ENCODE measurements at places on chromosomes 16 and 17. TPM values are rescaled to one million over a fixed set of nuclear protein-coding genes. Genes with fewer than 3 reads are reported as not detected.

DNA sequence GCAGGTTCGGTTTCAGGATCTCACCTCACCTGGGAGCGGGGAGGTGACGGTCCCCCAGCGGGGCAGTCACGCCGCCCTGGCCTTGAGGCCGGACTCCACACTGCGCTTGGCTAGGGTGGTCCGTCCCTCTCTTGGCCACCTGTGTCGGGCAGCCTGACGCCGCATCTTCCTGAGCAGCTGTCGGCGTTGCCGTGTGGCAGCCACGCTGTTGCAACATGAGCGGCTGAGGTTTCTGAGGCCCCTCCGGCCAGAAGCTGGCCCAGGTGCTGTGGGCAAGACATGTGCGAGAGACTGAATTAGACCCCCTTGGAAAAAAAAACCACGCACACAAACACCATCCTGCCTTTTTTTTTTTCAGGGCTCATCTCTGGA is 49.2 kb downstream of the IRF8 start:
- no peak for DNase-seq

- DNase-seq = no peak
These were observed 268.8 kb downstream of the SNX29 start for GRCh38 chr16:12245088-12245920.

DNA sequence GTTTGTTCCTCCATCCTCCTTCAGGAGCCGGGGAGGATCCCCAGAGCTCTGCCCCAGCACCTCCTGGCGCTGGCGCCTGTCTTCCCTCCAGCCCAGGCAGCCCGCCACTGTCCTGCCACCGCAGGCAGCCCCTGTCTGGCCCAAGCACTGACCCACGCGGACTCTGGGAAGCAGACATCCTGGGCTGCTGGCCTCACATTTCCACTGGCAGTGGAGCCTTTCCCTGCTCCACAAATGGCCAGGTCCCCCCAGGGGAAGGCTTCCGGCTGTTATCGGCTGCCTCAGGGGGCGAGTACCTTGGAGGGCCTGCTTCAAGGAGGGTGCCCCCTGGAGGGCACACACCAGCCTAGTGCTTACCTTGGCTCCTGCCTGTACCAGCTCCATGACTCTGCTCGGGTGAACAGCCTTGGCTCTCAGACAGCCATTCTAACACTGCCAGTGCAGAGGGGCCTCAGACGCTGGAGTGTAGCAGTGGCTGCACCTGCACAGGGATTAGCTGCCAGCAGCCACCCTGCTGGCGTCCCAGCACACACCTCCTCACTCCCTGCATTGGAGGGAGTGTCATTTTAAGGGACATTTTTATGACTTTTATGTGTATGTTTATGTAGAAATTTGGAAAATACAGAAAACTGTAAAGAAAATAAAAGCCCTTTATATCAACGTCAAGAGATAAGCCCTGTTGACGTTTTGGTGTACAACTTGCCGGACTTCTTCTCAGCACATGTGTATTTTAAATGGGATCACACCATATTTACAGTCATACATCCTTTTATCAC is 21.0 kb downstream of the ACE start:
- no peak for DNase-seq

DNA sequence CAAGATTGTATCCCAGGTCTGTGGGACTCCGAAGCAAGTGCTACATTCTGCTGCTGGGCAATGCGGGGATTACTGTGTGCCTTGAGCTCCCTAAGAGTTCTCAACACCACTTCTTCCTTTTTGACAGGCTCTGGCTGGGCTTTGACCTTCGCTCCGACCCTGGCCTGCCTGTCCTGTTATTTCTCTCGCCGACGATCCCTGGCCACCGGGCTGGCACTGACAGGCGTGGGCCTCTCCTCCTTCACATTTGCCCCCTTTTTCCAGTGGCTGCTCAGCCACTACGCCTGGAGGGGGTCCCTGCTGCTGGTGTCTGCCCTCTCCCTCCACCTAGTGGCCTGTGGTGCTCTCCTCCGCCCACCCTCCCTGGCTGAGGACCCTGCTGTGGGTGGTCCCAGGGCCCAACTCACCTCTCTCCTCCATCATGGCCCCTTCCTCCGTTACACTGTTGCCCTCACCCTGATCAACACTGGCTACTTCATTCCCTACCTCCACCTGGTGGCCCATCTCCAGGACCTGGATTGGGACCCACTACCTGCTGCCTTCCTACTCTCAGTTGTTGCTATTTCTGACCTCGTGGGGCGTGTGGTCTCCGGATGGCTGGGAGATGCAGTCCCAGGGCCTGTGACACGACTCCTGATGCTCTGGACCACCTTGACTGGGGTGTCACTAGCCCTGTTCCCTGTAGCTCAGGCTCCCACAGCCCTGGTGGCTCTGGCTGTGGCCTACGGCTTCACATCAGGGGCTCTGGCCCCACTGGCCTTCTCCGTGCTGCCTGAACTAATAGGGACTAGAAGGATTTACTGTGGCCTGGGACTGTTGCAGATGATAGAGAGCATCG is 2.4 kb downstream of the SLC16A13 start:
- DNase-seq = no peak

DNA sequence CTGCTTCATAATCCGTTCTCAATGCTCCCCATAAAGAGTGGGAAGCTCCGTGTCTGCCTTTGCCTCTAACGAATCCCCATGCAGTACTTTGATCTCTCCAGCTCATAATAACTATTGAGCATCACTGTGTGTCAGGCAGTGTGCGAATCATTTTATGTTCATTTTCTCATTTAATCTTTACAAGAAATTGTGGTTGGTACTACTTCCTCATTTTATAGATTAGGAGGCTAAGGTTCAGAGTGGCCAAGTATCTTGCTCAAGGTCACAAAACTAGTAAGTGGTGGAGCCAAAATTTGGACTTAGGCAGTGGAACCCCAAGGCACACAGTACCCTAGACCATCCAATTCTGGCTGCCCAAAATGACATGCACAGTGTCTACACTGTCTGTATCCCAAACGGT is 44.8 kb downstream of the ABCC12 start:
- no peak for DNase-seq

DNA sequence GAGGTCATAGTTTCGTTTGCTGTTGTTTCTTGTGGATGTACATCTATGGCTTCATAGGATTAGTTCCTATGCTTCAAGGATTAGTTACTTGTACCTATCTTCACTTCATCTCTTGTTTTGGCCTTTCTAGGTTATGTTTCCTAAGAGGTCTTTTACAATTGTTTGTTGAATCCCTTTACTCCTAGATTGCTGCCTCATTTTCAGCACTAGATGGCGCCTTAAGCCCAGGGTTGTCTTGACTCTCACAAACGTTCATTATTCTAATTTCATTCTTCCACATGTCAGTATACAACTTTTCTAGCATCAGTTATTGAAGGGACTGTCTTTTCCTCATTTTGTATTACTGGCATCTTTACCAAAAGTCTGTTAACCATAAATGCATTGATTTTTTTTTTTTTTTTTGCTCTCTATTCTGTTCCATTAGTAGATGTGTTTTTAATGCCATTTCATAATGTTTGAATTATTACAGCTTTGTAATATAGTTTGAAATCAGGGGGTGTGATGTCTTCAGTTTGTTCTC is 45.0 kb upstream of the NACA2 start:
- DNase-seq = peak; percentile 69

DNA sequence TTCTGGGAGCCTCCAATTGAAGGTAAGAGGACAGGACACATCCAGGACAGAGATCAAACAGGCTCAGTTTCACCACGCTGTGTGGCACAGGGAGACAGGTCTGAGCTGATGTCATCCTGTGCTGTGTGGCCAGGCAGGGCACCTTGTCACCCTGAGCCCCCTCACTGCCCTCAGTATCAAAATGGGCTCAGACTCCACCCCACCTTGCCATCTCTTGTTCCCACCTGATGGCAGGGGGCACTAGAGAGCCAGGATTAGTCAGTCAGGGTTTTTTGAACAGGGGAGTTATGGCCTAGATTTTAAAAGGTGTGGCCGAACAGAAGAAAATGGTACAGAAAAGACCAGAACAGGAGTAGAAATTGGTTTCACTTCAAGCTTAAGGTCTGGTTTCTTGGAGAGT is 2.6 kb downstream of the KAT2A start:
- peak; percentile 34 for DNase-seq

GRCh38 chr16:88977812-88978607 is 1.0 kb upstream of the CBFA2T3 start:
- no peak for DNase-seq

DNA sequence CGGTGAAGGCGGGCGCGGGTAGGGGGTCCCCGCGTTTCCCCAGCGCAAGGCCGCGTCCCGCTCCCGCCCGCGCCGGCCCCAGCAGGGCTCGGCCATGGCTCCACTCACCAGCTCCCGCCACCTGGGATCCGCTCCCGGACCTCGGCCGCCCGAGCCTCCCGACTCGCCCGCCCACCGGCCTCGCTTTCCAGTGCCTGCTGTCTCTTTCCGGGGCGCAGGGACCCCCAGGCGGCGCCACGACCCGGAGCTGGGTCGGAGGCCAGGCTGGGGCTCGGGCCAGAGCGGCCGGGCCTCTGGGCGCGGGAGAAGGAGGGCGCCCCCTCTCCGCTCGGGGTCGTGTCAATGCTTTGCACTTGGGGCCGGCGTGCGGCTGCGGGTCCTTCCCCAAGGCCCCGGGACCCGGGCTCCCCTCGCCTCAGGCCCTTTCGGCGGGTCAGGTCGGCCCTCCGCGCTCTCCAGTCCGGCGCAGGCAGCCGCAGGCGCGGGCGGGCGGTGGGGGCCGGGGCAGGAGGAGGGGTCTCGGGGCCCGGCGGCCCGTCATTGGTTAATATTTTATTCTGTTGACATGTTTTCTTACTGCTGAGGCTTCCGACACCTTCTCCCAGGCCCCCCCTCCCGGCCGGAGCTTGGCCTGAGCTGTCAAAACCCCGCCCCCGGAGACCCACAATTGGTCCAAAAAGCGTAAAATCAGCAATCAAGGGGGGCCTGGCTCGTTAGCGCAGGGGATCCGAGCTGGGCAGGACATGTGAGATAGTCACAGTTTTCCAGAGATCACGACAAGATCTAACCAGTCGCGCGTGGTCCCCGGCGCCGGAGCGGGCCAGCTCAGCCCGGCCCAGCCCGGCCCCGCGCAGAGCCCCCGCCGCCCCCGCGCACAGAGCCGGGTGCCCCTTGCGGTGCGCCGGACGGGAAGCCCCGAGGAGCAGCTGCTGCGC is at the start of gene TBX2:
Gene TBX2, plus strand, starts transcription at position 713 of the 935 bp plus-strand sequence. CDS start 334 bp downstream, outside the sequence.
- DNase-seq = no peak

- DNase-seq = peak; percentile 86
These were observed 13.3 kb upstream of the C1QL1 start for GRCh38 chr17:44981221-44981968.

DNA sequence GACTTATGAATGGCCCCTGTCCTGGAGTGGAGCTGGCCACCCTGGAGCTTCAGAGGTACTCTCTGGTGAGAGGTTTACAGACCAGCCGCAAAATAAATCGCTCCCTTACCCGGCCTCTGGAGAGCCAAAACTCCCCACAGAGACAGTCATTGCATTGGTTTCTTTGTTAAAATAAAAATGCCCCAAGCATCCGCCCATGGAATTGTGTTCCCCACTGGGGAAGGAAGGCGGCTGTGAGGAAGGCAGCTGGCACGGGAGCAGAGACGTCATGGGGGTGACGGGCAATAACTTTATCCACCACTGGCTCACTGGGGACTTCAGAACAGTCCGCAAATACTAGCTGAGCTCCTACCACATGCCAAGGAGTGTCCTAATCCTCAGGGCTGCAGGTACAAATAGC is 266.2 kb upstream of the FOXF1 start:
- DNase-seq = no peak

DNA sequence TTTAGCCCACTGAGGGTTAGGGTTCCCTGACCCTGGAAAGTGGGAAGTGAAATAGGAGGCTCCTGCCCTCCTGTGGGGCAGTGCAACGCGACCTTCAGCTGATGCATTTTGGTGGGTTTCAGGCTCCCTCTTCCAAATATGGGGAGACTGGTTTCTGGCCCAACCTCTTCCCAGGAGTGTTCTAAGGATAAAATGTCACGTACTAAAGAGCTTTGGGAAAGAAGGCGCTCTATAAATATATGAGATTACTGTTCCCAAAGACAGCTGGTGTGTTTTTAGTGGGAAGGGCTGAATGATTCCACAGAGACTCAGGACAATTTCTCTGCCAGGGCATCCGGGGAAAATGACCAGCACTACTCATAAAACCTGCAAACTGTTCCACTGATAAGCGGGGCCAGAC is 9.8 kb downstream of the SLC35B1 start:
- no peak for DNase-seq

GRCh38 chr16:22320572-22321339 is 23.5 kb downstream of the POLR3E start:
- DNase-seq = peak; percentile 79

DNA sequence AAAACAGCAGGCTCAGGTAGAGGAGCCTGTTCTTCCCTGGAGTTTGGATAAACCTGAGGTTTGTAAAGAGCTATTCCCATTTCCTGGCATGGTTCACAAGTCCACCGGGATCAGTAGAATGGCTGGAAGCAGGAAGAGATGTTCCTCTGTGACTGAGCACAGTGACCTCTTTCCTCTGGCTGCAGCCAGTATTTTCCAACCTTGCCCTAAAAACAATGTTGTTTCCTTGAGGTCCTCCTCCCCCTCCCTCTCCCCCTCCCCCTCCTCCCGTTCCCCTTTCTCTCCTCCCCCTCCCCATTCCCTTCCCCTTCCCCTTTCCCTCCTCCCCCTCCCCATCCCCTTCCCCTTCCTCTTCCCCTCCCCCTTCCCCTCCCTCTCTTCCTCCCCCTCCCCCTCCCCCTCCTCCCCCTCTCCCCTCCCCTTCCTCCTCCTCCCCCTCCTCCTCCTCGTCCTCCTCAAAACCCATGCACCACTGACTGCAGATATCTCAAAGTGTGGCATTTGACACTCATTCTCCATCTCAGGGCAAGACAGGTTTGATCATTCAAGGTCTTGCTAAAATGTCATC is 58.9 kb upstream of the MON1B start:
- no peak for DNase-seq

- no peak for DNase-seq
These were observed 55.9 kb upstream of the MGAT5B start for GRCh38 chr17:76812263-76812662.

DNA sequence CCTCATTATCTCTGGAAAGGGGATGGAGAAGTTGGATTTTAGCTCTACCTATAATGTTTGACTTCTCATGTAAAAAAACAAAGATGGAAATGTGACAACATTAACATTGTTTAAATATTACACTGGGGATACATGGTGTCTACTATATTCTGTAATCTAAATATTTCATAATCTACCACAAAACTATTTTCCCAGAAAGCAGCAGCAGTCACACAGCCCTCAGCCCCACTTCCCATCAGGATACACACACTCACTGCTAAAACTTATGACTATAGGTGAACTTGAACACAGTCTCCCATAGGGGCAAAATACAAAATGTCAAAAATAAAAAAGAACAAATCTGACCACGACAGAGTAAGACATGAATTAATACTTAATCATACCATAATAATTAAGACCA is 95.7 kb downstream of the KANSL1 start:
- no peak for DNase-seq

GRCh38 chr16:71492786-71493185 is 3.7 kb upstream of the ZNF19 start:
- no peak for DNase-seq

PPM1E gene
- 0.01 TPM for polyA plus RNA-seq

CNTD1 gene
- polyA plus RNA-seq = not detected

SP6 gene
- polyA plus RNA-seq = 0.13 TPM

GINS2 gene
- 7.9 TPM for polyA plus RNA-seq

SOX8 gene
- 0.52 TPM for polyA plus RNA-seq

TP53TG3 gene
- not detected for polyA plus RNA-seq

TOM1L1 gene
- polyA plus RNA-seq = 0.44 TPM

MAP2K3 gene
- 15.3 TPM for polyA plus RNA-seq

GAST gene
- not detected for polyA plus RNA-seq
